ENCODE measurements at places on chromosomes 11 and 22. TPM values are rescaled to one million over a fixed set of nuclear protein-coding genes. Genes with fewer than 3 reads are reported as not detected.

The CD3D gene
- total RNA-seq: not detected

The OR52E8 gene
- not detected for total RNA-seq

The OR5AK2 gene
- not detected for total RNA-seq

The C11orf97 gene
- total RNA-seq: not detected

The GUCY1A2 gene
- total RNA-seq: 0.10 TPM

The TMEM86A gene
- total RNA-seq: 0.30 TPM

The RRM1 gene
- 69.5 TPM for total RNA-seq

The OPCML gene
- total RNA-seq: 0.65 TPM

The LDHAL6A gene
- not detected for total RNA-seq

The UPK3A gene
- not detected for total RNA-seq

Measured in smooth muscle cell of the pulmonary artery (primary cell).